Skin of body (tissue), 3 donors: ENCODE measurements at places on chromosomes 12 and 14. TPM values are rescaled to one million over a fixed set of nuclear protein-coding genes. Genes with fewer than 3 reads are reported as not detected.

- no peak for DNase-seq
Measured at GRCh38 chr12:106918746-106919145, 37.0 kb upstream of the TMEM263 start.

- DNase-seq, result no peak
Measured at GRCh38 chr12:110373025-110373424, 30.5 kb downstream of the ANAPC7 start.

DNA sequence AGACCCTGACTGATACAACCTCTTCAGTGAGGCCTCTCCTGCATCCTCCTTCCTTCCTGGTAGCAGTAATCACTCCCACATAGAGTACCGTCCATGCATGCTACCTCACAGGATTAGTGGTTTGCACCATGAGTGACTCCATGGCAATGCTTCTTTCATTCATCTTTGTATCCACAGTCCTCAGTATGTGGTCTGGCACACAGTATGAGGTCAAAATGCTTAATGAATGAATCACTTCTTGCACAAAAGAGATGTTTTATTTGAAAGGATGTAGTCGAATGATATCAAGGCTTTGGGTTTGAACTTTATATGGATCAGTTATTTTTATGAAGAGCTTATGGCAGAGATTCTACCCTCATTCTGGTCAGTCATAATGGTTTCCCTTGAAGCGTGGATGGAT, 42.2 kb downstream of the KCNA5 start:
- DNase-seq, result no peak

DNA sequence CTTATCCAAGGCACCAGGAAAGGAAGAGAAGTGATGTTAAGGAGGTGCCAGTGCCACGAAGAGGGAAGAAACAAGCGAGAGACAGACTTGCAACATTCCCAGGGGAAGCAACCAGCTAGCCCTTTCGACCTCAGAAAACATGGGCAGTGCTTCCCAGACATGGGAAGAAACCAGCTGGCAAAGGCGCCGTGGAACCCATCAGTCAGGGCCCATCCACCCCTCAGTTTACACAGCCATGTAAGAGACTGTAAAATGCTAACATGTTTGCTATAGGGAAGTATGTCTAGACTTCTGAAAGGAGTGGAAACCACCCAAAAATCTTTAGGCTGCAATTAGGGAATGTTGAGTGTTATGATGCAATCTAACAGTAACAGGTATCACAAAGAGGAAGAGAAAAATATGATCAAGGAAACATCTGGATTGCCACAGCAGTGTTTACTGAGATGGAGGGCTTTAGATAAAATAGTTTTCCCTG, 26.3 kb downstream of the ANAPC5 start:
- DNase-seq, result no peak

DNA sequence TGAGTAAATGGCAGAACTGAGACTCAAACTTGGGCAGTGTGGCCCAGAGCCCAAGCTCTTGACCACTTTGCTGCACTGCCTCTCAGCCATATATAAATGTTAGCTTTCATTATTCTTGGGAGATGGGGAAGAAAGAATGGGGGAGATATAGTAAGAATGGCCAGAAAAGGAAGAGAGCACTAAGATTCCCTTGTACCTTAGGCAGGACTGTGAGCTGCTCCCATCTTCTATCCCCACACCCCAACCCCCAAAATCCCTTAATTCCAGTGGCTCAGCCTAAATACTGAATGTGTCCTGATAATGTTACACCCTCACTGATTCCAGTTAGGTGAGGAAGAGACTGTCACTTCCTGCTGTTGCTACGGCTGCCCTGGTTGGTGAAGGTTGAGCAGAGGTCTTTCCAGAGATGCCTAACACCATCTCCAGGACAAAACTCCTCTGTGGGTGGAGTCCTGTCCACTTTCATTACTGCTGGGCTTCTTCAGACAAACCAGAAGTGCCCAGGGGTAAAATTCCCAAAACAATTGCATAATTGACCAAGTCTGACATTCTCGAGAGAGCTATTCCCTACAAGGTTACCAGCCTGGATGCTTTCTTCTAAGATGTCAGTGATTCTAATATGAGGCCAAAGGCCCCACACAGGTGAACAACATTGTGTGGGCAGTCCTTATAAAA, 51.8 kb downstream of the GNG2 start:
- no peak for DNase-seq

DNA sequence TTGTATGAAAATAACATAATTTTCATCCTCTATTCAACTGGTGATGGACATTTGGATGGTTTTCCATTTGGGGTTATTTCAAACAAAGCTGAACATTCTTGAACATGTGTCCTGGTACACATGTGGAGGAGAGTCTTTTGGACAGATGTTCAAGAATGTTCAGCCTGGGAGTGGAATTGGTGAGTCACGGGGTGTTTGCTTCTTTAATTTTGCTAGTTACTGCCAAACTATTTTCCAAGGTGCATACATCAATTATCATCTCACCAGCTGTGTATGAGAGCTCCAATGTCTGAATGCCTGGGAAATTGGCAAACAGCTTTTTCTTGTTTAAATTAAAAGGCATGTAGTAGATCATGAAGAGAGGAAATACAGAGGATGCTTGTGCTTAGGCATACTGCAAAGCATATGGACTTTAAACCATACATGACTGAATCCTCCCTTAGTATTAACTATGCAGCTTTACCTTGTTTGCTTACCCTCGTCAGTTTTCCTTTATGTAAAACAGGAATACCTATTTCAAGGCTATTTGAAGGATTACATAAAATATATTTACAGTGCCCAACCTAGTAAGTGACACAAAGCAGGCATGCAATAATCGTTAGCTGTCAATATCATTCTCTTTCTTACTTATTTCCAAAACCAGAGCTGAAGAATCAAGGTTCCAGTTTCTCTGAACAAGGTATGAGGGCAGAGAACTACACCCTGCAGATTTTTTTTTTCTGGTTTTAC, 152.1 kb downstream of the ITPR2 start:
- DNase-seq, result peak; percentile 28

- DNase-seq, result no peak
Measured at GRCh38 chr12:24905431-24905830, 43.5 kb downstream of the BCAT1 start.

DNA sequence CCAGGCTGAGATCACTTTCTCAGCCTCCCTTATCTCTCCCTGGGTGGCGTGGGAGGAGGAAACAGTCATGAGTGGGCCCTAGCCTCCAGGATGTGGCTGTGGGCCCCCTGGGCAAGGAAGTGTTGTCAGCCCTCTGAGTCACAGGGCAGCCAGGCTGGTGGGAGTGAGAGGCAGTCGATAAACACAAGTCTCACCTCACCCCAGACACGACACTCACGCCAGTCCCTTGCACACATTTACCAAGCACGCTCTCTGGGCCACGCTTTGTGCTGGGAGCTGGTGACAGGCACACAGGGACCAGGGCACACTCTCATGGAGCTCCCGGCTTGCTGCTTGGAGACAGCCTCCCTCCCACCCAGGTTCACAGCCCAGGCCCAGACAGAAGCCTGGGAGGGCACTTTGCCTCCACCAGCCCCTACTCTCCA, 1.9 kb upstream of the KRT79 start:
- DNase-seq, result no peak

GRCh38 chr12:12898911-12899511, 7.6 kb downstream of the GPRC5A start:
- DNase-seq, result no peak

DNA sequence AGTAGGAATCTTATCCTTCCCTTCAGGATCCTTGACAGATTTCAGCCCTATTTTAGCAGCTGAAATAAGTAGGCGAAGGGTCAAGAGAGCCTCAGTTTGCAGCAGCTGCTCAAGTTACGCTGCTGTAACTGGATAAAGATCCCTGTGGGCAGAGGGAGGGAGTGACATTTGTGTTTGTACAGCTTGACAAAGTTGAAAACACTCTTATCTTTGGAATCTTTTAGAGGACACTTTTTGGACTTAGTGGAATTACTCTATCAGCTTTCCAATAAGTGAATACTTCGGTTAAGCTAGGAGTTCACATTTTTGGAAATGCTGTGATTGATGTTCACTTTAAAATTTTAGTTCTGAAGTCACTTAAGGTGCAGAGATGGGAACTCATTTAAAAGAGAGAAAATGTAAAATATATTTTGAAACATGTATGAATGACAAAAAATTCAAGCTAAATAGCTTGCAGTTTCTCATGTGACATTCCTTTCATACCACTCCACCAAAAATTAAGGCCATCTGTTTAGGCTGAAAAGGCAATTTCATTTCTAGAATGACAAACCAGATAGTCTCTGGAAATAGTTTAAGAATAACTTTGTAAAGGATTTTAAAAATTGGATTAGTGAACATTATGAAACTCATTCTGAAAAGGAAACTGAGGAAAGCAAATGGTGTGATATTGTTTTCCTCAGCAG, 55.2 kb downstream of the SLC38A4 start:
- no peak for DNase-seq

DNA sequence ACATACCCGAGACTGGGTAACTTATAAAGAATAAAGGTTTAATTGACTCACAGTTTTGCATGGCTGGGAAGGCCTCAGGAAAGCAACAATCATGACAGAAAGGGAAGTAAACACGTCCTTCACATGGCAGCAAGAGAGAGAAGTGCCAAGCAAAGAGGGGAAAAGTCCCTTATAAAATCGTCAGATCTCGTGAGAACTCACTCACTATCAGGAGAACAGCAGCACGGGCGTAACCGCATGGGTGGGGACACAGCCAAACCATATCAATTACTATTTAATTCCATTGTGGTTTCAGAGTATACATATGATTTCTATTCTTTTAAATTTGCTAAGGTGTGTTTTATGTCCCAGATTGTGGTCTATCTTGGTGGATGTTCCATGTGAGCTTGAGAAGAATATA, 117.9 kb downstream of the SCAF11 start:
- no peak for DNase-seq

DNA sequence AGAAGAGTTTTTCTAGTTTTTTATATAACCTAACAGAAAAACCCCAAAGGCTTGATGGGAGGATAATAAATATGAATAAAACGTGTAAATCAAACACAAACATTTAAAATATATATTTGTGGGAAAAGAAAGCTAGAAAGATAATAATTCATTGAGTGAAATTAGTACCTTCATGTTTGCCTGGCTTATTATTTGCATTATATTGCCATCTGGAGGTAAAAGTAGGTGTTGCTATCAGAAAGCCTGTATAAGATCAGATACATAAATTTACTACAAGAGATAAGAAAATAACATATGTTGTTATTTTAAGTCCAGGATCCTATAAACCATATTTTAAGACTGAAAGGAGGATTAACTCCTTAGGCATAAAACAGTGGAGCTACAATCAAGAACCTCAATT, 77.7 kb downstream of the NTS start:
- no peak for DNase-seq

- DNase-seq, result no peak
Measured at GRCh38 chr12:92658611-92659010, 44.2 kb upstream of the PLEKHG7 start.

DNA sequence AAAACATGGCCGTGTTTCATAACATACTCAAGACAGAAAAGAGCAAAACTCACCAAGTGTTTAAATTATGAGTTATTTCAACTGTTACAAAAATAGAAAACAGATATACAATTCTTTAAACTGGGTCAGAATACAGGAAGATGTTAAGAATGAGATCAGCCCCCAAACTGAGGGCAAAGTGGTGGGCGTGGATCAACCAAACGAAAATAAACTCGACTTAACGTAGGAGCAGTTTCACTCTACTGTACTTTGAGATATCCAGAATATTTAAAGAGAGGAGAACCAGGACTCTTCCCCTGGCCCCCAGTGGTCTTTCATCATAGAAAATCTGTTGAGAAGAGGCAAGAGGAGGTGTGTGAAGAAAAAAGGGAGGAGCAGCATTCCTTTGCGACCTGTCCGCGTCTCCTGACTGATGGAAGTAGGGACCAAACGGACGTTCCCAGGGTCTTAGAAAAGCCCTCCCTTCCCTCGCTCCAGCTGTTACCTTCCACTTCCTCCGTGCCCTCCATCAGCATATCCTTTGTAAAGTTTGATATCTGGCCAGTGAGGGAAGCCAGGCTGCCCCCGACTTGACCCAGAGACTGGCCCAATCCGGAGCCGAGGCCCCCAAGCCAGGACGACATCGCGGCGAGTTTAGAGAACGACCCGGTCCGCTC, 668 bp downstream of the TRIP11 start:
- DNase-seq, result peak; percentile 57

GRCh38 chr14:60164404-60164711, 840 bp downstream of the DHRS7 start:
- peak; percentile 57 for DNase-seq

DNA sequence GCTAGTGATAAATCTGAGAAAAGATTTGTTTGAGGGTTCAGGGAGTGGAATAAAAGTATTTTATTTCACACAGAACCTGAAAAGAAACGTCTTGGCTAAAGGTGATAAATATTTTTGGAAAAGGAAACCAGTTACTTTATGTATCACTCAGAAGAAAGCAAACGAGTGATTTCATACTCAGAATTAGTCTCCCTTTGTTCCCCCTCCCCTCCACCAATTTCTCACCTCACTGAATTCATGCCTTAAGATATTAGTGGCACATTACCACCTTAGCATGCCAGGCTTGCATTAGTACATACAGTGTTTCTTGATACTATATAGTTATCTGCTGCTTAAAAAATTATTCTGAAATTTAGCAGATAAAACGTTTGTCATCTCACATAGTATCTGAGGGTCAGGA, 28.2 kb downstream of the G2E3 start:
- DNase-seq, result no peak

GRCh38 chr12:89636776-89637160, 71.9 kb downstream of the ATP2B1 start:
- no peak for DNase-seq

GRCh38 chr12:64631197-64631596, 20.9 kb downstream of the RASSF3 start:
- DNase-seq, result no peak

C12orf42 gene
- 0.30 TPM for total RNA-seq

MAP3K9 gene
- 6.9 TPM for total RNA-seq

SDS gene
- total RNA-seq, result not detected

NRL gene
- total RNA-seq, result 0.69 TPM

PRR4 gene
- total RNA-seq, result 1.6 TPM

HVCN1 gene
- 4.1 TPM for total RNA-seq

THAP2 gene
- total RNA-seq, result 6.1 TPM

RNASE1 gene
- 148 TPM for total RNA-seq

IRF9 gene
- total RNA-seq, result 43.4 TPM

CCER1 gene
- total RNA-seq, result not detected

IL31 gene
- not detected for total RNA-seq
